CD4-positive, alpha-beta T cell treated with Interleukin-15 for 4 hours (primary cell): ENCODE measurements at places on chromosomes 16 and 17.

- no peak for DNase-seq
Observed at GRCh38 chr17:65103896-65104295, 33.3 kb upstream of the RGS9 start.

GRCh38 chr17:39243155-39243554, 17.4 kb upstream of the STAC2 start:
- DNase-seq, result no peak

- DNase-seq, result peak; percentile 32
Observed at GRCh38 chr17:41547921-41548843, 20.1 kb upstream of the KRT19 start.

GRCh38 chr17:77085926-77086432, 54.8 kb upstream of the SEC14L1 start:
- DNase-seq, result no peak

GRCh38 chr16:946048-946395, 24.8 kb downstream of the LMF1 start:
- DNase-seq, result no peak

- DNase-seq, result peak; percentile 28
Observed at GRCh38 chr17:17151962-17152361, 54.2 kb downstream of the PLD6 start.

- DNase-seq, result no peak
Observed at GRCh38 chr16:85307552-85308364, 195.5 kb upstream of the CIBAR2 start.

DNA sequence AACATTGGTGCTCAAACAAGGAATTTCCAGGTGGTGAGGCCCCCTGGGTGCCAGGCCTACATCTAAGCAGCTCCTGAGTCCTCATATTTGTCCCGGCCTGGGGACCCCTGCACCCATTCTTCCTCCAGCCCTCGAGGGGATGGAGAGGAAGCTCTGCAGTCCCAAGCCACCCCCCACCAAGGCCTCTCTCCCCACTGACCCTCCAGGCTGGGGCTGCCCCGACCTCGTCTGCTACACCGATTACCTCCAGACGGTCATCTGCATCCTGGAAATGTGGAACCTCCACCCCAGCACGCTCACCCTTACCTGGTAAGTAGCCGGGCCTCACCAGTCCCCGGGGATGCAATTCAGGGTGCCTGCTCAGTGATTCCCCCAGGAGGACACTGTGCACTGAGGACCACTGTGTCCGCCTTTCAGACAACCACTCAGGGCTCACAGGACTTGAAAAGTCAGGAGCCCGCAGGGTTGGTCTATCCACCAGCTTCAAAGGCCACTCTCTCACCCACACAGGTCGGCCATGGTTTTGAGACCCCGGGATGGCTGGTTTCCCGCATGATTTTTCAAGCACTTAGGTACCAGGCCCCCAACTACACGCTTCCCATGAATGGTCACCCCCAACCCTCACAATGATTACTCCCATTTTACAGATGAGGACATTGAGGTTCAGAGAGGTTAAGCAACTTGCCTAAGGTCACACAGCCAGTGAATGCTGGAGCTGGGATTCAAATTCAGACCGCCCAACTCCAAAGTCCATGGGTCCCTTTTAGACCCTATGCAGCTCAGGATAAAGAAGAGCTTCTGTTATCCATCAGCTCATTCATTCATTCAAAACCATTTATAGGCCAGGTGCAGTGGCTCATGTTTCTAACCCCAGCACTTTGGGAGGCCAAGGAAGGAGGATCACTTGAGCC, 32.4 kb downstream of the IL21R start:
- no peak for DNase-seq

DNA sequence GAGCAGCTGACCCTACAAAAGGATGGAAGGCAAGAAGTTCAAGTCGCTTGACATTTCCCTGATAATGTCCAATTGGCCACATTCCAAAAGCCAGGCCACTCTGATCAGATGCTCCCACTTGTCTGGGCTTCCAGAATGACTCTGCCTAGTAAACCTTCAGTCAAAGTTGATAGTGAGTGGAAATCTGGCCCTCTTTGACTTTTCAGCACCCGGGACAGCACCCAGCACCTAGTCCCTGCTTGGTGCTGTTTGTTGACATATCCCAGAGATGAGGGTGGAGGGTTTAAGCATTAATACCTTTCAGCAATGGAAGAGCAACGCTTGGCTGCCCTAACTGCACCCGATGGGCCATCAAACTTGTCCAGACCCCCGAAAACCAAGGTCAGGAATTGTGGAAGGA, 131.3 kb downstream of the AIPL1 start:
- no peak for DNase-seq

DNA sequence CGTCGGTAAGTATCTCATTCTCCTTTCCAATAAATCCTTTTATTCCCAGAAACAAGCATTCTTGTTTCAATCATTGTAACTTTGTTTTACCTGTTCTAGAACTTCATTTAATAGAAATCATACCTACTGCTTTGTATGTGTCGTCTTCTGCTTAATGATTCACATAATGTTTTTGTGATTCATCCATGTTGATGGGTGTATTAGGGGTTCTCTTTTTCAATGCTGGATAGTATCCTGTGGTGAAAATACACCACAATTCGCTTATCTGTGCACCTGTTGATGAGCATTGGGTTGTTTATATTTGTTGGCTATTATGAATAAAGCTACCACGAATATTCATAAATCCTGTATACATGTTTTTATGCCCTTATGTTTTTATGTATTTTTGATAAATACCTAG, 703.2 kb downstream of the MAF start:
- DNase-seq, result peak; percentile 25

GRCh38 chr16:89920723-89921122, 2.1 kb downstream of the MC1R start:
- DNase-seq, result no peak

DNA sequence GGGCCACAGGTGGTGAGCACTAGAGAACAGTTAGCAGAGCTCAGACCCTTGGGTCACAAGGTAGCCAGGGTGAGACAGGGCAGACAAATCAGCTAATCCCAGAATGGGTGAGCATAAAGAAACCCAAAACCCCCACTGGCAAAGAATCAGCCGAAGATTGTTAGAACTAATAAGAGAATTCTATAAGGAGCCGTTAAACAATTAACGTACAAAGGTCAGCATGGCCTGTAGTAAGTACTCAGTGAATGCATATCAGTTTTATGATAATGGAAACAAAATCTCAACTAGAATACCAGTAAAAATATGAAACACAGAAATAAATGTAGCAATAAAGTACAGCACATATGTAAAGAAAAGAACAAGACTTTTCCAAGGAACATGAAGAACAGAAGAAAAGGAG, 168.6 kb downstream of the NTN1 start:
- DNase-seq, result no peak

- no peak for DNase-seq
Observed at GRCh38 chr17:79406316-79406715, 204.5 kb downstream of the RBFOX3 start.

DNA sequence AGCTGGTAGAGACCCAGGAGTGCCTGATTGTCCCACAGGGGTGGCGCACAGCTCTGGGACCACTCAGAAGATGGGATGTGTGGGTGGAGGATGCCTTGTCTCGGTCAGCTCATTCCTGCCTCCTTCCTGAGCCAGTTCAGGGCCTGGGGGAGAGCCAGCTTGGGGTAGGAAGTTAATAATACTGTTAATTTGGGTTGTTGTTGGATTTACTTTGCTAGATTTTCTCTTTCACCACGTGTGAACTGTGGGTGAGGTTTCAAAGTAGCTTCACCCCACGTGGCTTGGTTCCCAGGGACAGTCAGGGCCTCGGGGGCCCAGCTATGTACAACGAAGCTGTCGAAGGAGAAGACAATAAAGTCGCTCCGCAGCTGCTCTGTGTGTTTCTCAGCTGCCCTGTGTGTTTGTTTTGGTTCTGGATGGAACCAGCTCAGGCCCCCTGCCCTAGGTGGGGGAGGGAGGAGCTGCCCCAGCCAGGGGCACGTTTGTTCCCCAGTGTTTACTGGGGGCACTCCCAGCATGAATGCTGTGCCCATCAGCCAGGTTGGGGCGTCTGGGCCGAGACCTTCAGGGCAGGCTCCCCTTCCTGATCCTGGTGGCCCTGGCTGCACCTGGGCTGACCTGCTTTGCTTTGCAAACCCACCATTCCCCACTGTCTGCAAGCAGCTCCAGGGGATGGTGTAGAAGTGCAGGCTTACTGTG, 2.3 kb downstream of the NUDT16L1 start:
- DNase-seq, result no peak

DNA sequence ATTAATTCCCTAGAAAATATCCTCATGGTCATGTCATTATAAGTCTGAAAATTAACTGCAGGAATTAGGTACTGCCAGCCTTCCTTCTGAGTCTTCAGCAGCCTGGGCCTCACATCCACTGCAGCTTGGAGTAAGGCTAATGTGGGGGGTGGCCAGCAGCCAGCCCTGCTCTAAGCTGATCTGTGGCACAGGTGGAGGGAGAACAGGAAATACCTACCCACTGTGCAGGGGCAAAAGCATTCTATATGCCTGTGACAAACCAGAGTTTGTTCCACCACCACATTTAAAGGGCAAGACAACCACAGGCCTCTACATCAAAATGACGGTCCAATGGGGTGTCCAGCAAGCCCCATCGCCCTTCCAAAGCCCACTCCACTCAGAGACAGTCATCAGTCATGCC, 9.4 kb downstream of the NPRL3 start:
- no peak for DNase-seq

GRCh38 chr16:4316864-4317531, 1.1 kb downstream of the GLIS2 start:
- DNase-seq, result no peak

DNA sequence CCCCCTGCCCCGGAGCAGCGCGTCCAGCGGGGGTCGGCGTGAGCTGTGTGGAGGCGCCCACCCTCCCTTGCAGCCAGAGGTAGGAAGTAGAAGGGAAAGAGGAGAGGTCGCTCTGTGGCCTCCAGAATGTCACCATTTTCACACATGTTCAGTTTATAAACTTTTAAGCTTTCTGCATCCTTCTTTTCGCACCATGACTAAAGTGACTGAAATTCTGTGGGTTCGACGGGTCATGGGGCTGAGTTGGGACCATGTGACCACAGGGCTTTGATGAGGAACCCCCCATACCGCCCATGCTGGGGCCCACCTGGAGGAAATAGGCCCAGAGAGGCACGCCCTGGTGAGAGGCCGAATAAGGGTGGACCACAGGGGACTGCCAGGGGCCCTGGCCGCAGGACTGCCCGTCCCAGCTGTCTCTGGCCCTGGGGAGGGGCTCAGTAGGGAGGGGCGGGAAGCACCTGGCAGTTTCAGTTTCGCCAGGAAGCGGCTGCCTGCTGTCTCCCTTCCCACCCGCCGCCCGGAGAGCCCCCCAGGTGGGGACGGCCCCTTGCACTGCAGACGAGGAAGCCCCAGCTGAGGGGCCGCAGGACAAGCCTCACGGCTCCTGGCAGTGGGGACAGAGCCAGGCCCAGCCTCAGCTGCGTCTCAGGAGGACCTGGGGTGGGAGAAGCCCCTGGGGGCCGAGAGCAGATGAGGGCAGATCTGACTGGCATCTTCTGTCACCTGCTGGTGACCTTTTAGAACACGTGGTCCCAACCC, 9.0 kb downstream of the CBFA2T3 start:
- DNase-seq, result no peak

DNA sequence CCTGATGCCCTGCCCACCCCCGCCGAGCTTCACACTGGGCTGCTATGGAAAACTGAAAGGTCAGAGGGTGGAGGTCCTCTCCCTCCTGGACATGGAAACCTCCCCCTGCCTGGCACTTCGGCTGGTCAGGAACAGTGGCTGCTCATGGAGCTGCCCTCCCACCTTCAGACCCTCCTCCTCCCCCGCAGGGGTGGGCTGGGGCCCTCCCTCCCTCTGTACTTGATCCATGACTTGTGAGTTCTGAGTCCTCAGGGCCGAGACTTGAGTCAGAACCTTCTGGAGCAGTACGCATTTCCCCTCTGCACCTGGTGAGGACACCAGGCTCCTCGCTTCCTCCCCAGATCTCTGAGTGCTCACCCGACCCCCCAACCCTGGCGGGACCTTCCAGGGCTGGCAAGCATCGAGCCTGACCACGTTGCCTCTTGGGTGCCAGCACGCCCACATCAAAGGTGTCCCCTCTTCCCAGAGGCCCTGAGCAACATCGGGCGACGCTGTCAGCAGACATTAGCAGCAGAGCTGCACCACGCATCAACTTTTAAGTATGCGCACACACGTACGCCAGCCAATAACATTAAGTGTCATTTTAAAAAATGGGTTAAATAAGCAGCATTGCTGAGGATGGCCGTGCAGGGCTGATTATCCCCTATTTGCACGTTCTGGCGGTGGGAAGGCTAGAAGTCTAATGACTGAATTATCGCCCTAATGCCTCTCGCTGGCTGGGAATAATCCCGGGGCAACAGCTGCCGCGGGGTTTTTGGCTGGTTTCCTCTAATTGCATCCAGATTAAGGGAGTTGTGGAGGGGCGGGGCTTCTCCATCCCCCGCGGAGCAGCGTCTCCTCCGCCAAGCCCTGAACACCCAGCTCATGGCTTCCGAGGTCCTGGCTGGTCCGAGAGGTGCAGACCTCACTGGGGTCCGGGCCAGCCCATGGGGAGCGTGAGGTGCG, 98.0 kb downstream of the TBC1D16 start:
- DNase-seq, result no peak

GRCh38 chr17:38898291-38898679, 27.1 kb upstream of the LASP1NB start:
- DNase-seq, result no peak

DNA sequence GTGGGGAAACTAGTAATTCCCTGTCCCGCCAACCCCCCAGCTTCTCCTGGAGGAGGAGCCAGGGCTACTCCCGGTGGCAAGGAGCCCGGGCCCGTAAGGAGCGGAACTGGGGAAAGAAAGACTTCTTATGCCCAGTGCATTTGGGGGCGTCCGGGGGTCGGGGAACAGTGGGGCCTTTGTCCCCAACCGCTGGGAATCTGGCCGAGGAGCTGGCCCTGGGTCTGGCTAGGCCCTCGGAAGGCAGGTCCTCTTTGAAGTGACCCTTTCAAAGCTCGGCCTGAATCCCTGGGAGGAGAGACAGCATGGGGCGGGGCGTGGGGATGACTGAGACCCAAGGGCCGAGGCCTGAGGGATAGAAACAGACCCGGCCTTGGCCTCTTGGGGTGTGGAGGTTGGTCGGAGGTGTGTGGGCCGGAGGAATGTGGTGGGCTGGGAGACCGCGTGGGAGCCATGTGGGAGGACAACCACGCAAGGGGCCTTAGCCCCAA, 6.0 kb downstream of the ARHGAP23 start:
- DNase-seq, result no peak

DNA sequence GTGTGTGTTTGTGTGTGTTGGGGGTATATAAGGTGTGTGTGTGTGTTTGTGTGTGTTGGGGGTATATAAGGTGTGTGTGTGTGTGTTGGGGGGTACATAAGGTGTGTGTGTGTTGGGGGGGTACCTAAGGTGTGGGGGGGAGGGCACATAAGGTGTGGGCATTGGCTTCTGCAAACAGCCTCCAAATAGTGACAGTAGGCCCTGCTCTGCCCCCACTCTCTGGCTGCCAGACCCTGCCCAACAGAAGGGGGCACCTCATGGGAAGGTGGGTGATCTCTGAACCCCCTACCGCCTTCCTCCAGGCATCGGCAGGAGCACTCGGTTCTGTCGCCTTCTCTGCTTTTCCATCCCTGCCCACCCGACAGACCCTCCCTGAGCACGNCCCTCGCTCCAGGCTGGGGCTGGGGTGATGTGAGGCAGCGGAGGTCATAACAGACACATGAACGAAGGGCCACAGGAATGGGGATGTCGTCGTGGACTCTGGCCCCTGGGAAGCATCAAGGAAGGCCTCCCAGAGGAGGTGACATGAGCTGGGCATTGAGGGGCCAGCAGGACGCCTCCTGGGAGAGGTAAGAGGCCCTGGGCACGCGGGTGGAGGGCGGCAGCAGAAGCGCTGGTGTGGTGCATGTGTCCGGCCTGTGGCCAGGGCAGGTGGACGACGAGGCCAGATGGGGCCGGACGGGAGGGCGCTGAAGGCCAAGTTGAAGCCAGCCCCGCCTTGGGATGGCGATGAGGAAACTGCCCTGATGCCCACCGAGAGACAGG, 136.6 kb upstream of the RPH3AL start:
- peak; percentile 16 for DNase-seq

GRCh38 chr16:397736-398332, 835 bp downstream of the NME4 start:
- DNase-seq, result no peak
